Retina (tissue), 1 donor: ENCODE measurements at places on chromosomes 13 and 19.

- peak; percentile 75 for DNase-seq
Observed at GRCh38 chr13:23375001-23375971, 58.2 kb downstream of the SACS start.

DNA sequence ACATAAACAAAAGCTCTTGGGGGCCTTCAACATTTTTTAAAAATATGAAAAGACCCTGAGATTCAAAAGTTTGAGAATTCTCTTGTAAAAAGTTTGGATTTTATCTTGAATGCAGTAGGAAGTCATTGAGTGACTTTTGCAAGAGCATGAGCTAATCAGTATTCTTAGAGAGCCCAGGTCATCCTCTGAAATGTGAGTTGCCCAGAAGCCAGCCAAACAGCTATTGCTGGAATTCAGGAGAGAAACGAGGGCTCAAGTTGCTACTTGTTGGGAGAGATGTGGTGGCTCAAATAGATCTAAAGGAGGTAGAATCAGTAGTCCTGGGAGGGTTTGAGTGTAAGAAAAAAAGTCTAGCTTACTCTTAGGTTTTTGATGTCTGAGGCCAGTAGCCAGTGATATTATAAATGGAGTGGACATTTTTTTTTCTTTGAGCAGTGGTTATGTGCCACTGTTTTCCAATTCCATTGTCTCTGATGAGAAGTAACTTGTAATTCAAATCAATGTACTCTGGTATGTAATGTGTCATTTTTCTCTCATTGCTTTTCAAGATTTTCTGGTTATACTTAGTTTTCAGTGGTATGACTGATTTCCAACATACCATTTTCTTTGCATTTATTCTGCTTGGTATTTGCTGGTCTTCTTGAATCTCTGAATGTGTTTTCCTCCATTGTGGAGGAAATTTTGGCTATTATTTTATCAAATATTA lies 30.7 kb downstream of the LMO7 start:
- no peak for DNase-seq

DNA sequence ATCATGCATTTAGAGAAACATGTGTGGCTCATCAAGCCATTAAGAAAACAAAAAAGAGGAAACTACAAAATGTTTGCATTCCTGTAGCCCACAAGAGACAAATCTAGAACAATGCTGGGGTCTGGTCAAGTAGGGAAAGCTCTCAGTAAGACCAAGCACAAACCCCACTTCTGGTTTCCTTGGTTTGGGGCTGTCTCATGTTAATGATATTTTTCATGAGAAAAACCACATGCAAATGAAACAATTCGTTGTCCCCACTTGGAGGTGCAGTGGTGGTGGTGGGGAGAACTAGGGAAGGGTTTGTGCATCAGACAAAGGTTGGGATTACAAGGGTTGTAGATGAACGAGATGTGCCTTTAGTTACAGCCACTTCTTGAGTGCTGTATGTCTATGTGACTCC lies 7.0 kb upstream of the RB1 start:
- no peak for DNase-seq

DNA sequence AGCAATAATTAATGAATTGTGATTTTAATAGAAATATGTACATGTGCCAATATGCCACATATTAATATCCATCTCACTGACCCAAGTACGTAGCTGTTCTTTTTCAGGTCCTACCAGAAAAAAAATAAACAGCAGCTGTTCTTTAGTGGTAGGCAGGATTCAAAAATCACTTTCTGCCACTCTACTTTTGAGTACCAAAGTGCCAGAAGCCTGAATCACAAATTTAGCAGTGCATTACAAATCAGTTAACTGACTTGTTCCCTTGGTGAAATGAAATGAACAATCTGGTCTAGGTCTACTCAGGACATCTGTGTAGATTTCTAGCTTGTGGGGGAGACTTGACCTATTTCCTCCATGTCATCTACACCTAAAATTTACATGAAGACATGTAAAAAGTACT lies 775.5 kb upstream of the GPC6 start:
- no peak for DNase-seq

DNA sequence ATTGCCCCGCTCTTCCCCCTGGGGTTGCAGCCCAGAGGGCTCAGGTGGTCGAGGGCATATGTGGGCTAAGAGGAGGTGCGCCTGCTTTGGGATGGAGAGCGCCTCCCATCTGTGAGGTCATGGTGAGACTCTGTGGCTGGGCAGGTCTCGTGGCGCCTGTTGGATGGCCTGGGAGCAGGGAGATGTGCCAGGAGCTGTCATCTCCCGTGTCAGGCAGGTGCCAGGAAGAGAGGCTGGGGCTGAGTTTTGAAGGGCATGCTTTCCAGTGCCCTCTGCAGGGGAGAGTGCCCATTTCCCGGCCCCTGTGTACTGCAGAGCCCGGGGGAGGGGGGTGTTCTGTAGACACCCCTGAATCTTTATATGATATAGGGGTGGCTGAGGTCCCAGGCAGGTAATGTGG lies 2.8 kb downstream of the WTIP start:
- no peak for DNase-seq

DNA sequence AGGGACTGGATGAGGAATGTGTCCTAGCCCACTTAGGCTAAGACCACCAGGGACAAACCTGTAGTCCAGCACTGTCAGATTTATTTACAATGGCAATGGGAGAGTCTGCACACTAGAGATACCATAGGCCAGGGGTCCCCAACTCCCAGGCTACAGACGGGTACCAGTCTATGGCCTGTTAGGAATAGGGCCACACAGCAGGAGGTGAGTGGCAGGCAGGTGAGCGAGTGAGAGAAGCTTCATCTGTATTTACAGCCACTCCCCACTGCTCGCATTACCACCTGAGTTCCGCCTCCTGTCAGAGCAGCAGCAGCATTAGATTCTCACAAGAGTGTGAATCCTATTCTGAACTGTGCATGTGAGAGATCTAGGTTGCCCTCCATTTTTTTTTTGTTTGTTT lies 2.4 kb downstream of the THAP8 start:
- no peak for DNase-seq

GRCh38 chr19:4186087-4186993 lies 3.9 kb downstream of the ANKRD24 start:
- peak; percentile 77 for DNase-seq
